ENCODE measurements at places on chromosomes 6 and 20.

DNA sequence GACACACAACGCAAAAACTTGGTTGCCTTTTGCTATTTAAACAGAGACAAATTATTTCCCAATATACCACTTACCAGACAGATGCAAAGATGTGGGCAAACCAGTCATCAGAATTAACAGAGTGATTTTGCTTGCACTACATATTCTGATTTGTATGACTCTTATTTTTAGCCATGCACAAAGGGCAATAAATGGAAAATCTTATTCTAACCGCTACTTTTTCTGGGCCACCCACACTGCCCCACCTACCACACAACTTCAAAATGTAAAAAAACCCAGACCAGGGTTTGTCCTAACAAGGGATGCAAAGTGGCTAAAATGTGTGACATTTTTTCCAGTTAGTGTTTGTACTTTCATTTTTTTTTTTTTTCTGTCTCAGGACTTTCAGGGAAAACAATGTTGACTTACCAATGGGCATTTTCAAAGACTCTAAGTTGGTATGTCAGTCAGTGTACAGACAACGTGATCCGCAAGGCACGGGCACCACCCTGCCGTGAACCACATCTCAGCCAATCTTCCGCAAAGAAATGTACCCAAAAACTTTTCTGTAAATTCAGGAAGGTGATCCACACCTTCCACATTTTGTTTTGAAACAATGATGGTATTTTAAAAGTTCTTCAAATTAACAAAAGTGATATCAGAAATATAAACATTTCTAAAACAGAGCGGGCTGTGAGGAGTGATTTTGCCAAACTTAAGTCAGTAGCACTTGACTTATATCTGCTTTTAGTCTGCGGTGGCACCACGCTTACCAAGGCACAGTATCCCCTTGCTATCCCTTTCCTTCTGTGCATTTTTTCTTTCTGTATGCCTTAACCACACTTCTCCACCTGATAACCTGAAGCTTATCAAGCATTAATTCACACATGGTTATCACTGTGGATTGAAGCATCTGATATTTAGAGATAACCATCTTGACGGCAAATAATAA lies 185.6 kb downstream of the GJA10 start:
- DNase-seq, result no peak

- DNase-seq, result no peak
These were observed 3.1 kb upstream of the CAP2 start for GRCh38 chr6:17390276-17390675.

GRCh38 chr20:11791835-11792567 lies 125.7 kb upstream of the BTBD3 start:
- no peak for DNase-seq

DNA sequence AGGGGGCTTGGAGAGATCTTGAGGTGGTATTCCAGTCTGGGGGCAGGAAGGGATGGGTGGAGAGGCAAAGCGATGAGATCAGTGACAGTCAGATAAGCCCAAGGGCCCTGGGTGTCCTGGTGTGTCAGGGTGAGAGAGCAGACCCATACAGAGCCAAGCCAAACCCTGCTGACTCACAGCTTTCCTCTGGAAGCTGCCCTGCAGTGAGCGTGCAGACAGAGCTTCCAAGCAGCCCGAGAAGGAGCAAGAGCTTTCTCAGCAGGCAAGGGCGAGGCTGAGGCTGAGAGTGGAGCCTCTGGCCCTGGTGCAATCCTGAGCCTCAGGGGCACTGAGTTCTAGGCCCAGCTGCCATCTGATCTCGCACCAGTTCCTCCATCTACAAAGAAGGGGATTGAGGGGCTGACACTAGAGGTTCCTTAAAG lies 91.1 kb upstream of the HIVEP1 start:
- no peak for DNase-seq

DNA sequence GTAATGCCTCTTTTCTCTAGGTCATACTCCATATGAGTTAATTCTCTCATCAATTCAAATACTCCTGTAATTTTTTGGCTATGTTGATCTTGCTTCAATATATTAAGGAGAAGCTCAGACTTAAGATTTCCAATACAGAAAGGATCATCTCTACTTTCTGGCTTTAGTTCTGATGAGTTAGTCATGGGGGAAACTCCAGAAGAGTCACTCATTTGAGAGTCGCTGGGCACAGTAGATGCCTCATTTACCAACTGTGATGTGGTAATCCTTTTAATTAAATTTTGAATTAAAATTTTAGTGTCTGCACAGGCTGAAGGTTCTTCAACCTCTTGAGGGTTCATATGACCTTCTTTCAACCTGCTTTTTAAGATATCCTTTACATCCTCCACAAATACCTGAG lies 38.5 kb downstream of the DST start:
- no peak for DNase-seq

GRCh38 chr20:46200582-46201570 lies 82.8 kb downstream of the CD40 start:
- no peak for DNase-seq

GRCh38 chr6:43143235-43144128 lies 27.6 kb upstream of the SRF start:
- DNase-seq, result peak; percentile 65

Data from hematopoietic multipotent progenitor cell treated with erythropoietin and hydrocortisone succinate and interleukin-3 and kit ligand, for 17 days (in vitro differentiated cells).